T-helper 2 cell (primary cell): ENCODE measurements at places on chromosomes 6 and 20.

DNA sequence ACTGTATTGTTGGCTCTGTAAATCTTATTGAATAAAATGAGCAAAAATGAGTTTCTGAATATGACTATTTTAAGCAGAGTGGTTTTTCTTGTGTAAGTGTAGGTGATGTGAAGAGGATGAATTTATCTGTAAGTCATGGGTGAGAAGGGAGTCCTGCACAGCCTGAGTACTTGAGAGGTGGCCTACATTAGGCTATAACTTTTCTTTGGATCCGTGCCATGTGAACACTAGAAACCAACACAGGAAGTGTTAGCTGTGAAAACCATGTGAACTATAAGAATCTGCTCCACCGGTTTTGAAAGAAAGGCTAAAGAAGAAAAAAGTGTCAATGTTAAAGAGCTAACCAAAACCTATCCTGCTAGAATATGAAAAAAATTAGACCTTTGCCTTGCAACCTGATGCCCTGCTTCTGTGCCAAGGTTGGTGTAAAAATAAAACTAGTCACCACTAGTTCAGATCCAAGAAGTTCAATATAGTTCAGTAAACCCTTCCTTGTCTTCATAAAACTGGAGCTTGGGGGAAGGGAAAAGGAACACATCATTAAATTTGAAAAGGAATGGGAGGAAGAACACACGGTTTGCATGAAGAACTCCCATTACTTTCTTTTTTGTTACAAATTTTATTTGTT, 21.3 kb downstream of the PLCB1 start:
- DNase-seq: no peak

- no peak for DNase-seq
Observed at GRCh38 chr20:19692685-19693119, 65.4 kb upstream of the RIN2 start.

- no peak for DNase-seq
Observed at GRCh38 chr6:123771126-123771525, 32.5 kb upstream of the NKAIN2 start.

GRCh38 chr6:13268913-13269518, 59.3 kb downstream of the TBC1D7 start:
- DNase-seq: no peak

- no peak for DNase-seq
Observed at GRCh38 chr6:54248319-54248718, 59.9 kb upstream of the TINAG start.

GRCh38 chr6:40409716-40410397, 177.3 kb downstream of the LRFN2 start:
- DNase-seq: no peak

DNA sequence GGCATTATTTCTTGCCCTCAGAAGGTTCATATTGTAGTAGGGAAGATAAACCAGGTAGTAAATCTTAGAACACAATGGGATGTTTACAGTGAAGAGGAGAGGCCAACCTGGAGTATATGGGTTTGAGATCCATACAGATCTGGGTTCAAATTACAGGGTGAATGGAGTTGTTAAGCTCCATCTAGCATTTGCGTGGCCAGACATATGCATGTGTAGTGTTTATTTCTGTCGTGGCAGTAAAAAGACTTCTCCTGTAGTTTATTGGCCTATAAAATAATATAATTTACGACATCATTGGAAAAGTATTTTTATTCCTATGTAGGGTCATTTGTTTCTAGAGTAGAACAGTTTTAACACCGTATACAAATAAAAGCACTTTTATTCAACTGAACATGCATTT, 25.2 kb upstream of the TULP4 start:
- DNase-seq: no peak

- DNase-seq: no peak
Observed at GRCh38 chr6:22253955-22254655, 42.7 kb downstream of the PRL start.
